ENCODE measurements at places on chromosomes 2 and 18.

GRCh38 chr2:112782234-112782799 lies 2.0 kb downstream of the IL1A start:
- DNase-seq = no peak

- no peak for DNase-seq
These were observed 25.2 kb upstream of the LCLAT1 start for GRCh38 chr2:30421604-30422443.

- DNase-seq = no peak
These were observed 355.2 kb upstream of the TRIB2 start for GRCh38 chr2:12361506-12361905.

- no peak for DNase-seq
These were observed 440.7 kb downstream of the THSD7B start for GRCh38 chr2:137206069-137206468.

DNA sequence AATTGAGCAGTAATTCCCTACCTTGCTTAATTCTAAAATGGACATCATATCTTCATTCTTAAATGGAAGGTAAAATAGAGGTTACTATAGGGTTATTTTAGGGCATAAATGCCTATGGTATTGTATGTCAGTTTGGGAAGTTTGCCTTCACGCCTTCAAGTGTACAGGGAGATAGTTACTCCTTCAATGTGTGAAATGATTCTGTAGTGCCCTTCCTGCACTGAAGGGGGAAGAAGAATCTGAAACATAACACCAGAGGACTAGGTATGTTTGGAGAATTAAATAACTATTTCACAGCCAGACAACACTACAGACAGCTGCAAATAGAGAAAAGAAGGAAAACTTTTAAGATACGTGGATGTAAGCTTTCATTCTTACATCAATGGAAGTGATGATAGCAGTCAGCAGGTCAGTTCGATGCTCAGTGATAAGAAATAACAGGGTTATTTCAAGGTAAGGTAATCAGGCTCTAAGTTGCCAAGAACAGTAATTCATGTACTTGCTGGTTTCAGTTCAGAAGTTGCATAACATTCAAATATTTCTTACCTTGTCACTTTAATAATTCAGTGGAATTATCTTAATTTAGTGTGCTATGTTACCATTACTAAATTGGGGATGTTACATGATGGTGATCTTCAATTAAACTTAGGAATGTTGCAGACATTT lies 4.0 kb downstream of the PKP4 start:
- DNase-seq = no peak

- no peak for DNase-seq
These were observed 42.0 kb upstream of the MSH2 start for GRCh38 chr2:47360927-47361326.

DNA sequence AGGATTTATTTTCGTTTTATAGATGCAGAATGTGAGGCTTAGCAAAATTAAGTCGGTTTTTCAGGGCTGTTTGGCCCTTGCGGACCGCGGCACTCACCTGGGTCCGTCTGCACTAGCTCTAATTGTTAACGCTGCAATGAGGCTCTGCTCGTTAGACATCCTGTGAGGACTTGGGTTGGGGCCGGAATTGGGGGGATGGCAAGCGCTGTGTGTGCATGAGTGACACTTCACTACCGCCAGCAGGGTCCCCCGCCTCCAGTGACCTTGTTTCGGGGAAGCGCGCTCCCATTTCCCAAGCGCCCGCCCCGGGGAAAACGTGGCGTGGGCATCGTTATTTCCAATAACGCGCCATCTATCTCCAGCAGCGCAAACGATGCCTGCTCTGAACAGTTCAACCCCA lies 54.2 kb downstream of the KCNG2 start:
- DNase-seq = no peak

DNA sequence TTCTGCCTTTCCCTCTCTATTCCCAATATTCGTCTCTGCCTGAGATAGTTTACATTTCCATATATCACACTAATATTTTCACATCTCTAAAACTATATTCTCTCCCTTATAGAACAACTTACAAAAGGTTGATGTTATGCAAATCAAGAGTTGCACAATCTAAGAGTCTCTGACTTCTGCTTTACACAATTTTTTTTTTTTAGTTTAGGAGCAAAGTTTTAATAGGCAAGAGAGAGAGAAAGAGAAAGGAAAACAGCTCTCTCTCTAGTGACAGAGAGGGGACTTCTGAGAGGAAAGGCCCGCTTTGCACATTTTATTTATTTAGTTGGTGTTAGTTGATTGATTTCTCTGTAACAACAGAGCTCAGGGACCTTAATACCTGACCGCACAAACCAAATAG lies 380.2 kb downstream of the TXNL1 start:
- DNase-seq = no peak

GRCh38 chr2:85419009-85419675 lies 628 bp downstream of the SH2D6 start:
- no peak for DNase-seq

- no peak for DNase-seq
These were observed 60.3 kb upstream of the AGPS start for GRCh38 chr2:177332026-177332991.

DNA sequence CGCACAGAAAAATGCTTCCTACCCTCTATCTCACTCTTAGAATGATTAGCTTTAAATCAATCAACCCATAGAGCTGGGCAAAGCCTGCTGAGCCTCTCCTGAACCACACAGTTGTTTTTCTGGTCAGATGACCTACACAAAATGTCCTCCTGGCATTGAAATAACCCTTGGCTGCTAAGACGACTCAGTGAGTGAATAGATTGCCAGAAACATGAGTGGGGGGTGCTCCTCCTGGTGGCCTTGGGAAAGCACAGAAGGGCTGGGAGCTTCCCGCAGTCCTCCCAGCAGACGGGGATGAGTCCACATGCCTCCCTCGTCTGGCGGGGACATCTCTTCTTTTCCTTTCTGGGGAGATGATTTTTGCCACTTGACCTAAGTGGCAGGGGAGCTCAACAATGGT lies 14.9 kb downstream of the MAL start:
- no peak for DNase-seq

DNA sequence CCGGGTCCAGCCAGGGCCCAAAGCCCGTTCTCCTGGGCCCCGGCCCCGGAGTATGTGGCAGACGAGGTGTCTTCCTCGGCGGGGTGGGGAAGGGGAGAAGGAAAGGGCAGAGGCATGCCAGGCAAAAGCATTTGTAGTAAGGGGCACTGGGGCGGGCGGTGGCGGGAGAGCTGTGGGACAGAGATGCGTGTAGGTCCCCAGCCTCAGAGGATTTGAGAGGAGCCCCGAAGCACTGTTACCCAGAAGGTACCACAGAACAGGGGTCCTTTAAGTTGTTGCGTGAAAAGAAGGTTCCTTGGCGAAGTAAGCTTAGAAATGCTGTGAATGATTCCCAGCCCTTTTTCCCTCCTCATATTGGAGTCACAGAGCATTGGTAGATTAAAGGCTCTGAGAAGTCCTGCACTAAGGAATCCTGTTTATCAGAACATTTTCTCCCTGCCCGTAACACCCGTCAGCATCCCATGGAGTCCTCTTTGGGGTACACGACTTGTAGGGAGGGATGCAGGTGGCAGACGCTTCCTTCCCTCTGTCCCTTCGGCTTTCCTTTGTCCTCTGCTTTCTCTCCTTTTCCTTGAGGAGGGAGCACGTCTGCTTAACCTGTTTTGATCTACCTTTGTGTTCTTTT lies 12.5 kb downstream of the GAREM2 start:
- no peak for DNase-seq

DNA sequence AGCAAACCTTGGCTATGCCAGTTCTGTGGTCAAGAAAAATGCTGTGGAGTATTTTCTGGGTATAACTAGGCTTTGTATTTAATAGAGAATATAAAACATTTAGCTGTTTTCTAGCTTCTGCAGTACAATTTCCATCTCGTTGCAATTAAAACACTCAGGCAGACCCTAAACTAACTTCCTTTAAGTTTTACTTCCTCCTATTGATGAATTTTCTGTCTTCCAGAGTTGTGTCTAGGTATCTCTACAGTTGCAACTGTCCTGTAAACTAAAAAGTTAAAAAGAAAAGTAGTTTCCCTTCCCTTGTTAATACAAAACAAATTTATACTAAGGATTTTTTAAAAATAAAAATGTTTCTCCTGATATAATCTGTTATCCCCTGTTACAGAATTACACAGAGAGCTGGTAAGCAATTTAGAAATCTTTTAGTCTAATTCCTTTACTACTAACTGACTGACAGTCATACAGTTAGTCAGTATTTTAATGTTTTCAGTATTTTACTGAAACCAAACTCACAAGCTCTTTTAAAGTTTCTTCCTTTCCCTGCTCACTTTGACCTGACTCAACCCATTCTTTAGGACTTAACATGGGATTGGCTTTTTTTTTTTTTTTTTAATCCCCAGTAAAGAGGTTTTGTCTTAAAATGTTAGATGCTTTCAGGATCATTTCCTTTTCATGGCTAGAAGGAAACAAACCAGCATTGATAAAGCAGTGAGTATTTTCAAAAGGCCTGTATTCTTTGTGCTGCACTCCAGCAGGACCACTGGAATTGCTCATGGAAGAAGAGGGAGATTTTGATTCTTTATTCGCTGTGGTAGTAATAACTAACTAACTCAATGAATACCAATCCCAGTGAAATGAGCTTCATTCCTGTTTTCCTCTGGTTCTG lies 22.9 kb downstream of the ITGAV start:
- no peak for DNase-seq

DNA sequence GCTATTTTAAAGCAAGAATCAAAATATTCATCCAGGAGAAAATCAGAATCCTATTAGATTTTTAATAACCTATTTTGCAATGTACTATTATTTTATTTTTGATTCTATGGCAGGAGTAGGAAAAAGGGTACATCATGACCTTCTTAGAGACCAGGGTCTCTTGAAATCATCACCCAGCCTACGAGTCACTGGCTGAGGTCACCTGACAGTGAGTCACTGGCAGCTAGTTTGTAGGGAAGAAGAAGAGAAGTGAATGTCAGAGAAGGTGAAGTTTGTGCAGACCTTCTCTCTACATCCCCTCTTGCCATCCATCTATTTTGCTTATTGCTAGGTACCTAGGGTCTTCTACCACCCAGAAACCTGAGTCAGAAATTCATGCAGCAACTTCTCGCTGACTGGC lies 144.2 kb downstream of the ALK start:
- DNase-seq = no peak

DNA sequence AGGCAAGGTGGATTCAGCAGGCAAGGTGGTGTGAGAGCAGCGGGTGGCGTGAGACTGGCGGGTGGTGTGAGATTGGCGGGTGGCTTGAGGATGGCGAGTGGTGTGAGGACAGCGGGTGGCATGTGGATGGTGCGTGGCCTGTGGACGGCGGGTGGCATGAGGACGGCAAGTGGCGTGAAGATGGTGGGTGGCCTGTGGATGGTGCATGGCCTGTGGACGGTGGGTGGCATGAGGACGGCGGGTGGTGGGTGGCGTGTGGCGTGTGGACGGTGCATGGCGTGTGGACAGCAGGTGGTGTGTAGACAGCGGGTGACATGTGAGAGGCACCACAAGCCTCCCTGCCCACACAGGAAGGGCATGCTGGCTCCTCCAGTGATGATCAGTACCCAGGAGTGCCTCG lies 186.9 kb upstream of the SALL3 start:
- no peak for DNase-seq

DNA sequence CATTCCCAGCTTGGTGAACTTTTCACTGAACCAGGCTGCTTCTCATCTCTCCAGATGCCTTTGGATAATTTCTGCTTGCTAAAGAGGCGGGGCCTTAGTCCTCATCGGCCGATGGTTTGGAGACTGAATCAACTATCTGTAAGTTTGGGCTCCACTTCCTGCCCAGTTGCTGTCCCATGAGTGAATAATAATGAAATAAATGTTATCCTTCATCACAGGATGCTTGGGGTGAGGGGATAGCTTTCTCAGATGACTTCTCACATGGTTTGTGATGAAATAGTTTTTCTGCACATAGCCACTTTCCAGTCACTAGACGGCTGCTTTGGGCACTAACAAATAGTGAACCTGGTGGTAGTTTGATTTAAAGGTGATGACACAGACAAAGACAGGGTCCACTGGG lies 376.6 kb upstream of the TRIB2 start:
- DNase-seq = no peak

DNA sequence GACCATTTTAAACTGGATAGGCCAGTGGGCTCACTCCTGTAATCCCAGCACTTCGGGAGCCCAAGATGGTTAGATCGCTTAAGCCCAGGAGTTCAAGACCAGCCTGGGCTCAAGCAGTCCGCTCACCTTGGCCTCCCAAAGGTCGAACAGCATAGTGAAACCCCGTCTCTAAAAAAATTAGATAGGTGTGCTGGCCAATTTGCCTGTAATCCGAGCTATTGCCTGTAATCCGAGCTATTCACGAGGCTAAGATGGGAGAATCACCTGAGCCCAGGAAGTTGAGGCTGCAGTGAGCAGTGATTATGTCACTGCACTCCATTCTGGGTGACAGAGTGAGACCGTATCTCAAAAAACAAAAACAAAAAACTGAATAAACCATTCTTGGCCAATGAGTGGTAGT lies 52.6 kb upstream of the EMILIN2 start:
- peak; percentile 32 for DNase-seq

- no peak for DNase-seq
These were observed 189.6 kb upstream of the SP5 start for GRCh38 chr2:170525566-170525900.

- DNase-seq = no peak
These were observed 60.4 kb downstream of the GLI2 start for GRCh38 chr2:120796094-120796493.

GRCh38 chr18:49767111-49768050 lies 46.0 kb downstream of the ACAA2 start:
- no peak for DNase-seq

DNA sequence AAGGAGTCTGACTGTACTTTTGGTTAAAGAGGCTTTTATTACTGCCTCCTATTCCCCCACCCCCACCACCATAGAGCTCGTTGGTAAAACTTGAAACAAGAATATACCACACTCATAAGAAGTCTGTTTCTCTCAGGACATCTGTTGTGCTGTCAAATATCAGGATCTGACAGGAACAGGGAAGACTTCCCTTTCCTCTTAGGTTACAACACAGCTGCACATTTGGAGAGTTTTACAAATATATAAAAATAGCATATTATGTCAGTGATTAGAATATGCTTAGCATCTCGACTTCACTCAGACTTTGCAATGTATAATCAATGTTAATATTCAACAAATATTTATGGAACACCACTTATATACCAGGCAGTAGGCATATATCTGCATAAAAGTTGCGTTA lies 439.6 kb upstream of the REG3G start:
- DNase-seq = no peak

GRCh38 chr2:240452462-240453256 lies 17.2 kb downstream of the GPC1 start:
- DNase-seq = peak; percentile 74

DNA sequence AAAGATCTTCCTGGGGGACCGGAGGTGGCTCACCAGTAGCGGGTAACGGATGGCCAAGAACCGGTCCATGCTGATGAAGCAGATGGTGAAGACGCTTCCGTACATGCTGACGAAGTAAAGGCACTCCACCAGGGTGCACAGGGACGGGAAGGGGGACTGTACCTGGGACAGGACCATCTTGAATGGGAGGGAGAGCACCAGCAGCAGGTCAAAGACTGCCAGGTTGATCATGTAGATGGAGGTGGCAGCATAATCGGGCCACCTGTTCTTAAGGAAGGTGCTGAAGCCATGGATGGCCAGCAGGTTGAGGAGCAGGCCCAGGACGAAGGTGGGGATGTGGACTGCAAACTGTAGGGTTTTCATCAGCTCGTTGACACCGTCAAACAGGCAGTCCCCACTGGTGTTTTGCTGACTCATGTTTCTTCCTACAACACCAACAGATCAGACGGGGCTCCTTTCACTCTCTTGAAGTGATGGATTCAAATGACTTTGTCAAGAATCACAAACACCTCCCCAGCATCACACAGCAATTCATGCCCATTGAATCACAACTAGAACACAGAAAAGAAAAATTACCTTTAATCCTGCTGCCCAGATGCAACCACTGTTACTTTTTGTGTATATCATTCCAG lies 14.4 kb downstream of the GPR55 start:
- no peak for DNase-seq

GRCh38 chr2:37582481-37583220 lies 88.8 kb downstream of the CDC42EP3 start:
- DNase-seq = no peak
